ENCODE measurements at places on chromosomes 1 and 21.

DNA sequence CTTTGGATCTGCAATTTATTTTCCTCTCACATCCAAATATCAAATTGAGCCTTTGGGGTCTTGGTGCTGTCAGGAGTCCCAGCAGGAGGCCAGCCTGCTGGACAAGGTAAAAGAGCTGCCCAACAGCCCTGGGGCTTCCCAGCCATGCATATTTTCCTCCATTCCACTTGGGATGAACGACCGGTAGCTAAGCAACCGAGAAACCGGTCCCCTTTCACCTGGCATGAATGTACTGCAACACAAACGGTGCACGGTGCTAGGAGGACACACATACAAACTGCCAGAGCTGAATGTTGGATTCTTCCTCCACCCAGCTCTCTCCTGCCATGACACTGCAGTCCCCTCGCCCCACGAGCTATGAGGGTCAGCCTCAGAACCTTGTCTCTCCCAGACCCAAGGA lies 42.7 kb downstream of the BCAR3 start:
- no peak for DNase-seq

DNA sequence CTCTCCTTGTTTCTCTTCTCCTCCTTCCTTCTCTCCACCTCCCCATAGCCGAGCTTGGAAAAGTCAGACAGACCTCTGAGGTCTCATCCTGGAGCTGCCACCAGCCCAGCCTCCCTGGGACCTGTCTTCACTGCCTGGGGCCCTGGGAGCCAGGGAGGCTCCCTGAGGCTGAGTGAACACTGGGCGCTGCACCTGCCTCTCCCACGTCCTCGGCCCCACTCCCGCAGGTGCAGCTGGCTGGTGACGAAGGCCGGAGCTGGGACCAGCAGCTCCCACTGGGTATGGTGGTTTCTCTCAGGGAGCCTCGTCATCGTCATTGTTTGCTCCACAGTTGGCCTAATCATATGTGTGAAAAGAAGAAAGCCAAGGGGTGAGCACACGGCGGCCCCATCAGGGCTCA lies 5.3 kb downstream of the TNFRSF14 start:
- DNase-seq = no peak

DNA sequence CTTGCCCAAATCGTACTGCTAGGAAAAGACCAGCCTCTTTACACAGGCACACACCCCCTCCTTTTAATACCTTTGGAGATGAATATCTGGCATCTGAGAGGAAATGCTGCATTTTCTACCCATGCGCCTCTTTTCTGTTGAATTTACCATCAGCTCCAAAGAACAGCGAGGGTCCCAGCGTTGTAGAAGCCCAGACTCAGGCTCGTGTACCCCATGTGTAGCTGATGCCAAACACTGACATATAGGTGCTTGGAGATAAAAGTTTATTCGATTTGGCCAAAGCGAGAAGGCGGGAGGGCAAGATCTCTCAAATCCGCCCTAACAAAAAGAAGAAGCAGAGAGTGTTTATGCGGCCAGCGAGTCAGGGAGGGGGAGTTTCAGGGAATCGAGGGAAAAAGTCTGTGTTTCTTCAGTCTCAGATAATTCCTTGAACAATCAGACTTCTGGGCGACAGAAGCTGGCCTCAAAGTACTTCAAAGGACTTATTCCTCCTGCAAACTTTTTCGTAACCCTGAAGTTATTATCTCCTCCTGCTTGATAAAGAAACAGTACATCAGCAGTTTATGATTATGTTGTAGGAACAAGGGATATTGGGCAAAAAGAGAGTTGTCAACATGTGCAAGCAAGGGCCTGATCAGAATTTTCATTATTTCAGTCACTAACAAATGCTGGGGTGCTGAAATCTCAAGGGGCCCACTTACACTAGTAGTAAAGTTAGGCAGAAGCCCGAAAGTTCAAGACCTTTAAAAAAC lies 642 bp upstream of the CREG1 start:
- no peak for DNase-seq

GRCh38 chr1:22821027-22821426 lies 110.4 kb downstream of the EPHB2 start:
- DNase-seq = no peak

DNA sequence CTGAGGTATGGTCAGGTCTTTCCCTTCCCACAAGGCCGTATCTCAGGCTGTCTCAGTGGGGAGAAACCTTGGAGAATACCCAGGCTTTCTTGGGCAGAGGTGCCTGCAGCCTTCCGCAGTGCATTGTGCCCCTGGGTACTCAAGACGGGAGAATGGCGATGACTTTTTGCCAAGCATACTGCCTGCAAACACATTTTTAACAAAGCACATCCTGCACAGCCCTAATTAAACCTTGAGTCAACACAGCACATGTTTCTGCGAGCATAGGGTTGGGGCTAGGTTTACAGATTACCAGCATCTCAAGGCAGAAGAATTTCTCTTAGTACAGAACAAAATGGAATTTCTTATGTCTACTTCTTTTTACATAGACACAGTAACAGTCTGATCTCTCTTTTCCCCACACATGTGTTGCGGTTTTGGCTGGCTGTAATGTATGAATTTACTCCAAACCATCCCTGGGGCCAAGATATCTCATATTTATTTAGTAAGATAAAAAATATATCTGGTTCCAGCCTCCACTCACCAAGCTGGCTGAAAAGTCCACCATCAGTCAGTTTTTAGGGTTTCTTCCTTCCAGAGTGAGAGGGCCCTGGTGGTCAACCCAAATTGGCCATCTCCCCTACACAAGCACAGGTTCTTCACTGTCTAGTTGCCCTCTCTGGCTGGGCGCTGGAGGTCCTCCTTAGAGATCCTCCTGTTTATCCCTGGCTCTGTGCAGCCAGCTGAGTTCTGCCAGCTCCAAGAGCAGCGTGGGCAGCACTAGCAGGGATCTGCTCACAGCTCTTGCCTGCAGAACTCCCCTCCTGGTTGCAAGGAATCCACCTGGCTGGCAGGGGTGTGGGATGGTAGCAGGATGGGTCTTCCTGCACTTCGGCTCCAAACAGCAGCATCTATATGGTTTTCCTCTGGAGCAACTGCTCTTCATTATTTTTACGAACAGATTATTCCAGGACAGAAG lies 2.6 kb downstream of the FAAH start:
- DNase-seq = no peak

DNA sequence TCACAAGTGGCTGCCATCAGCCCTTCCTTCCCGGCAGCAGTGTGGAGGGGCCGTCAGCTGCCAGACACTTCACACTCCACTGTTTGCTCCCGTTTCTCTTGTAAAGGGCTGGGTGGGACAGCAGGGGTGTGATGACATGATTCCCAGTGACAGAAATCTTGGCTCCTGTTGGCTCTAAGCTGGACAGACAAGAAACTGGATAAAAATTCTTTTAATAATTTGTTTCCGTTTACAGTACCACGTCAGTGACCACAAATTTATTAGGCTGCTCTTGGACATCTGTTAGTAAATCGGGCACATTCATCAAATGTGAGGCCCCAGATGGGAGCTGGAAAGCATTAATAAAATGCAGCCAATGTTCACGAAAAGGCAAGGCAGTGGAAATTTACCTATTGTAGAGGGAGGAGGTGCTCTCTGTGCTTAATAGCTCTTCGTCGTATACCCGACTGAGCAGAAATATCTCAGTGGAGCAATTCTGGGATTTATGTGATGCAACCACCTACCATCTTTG lies 353.7 kb upstream of the GREM2 start:
- no peak for DNase-seq

DNA sequence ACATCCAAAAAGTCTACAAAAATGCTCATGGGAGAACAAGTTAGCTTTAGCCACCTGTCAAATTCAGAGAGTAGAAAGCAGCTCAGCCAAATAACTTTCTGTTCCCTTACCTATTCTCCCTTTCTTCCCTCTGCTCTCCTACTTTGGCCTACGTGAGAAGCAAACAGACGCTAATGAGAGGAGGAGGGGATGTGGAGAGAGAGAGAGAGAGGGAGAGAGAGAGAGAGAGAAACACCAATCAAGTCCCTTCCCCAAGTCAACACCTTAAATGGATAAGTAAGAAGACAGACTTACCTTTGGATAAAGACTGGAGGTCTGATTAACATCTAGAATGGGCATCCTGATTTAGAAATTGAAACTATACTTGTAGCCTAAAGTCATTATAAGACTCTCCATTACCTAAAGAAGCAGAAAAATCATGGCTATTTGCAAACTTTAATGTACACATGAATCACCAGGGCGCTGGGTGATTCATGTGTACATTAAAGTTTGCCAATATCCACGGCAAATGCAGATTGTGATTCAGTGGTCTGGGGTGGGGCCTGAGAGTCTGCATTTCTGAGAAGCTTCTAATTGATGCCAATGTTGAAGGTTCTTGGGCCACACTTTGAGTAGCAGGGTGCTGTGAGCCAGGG lies 13.1 kb upstream of the DUSP12 start:
- no peak for DNase-seq

- DNase-seq = no peak
These were observed 59.7 kb upstream of the CLDN14 start for GRCh38 chr21:36539434-36540150.

- DNase-seq = no peak
These were observed 17.8 kb downstream of the TTC34 start for GRCh38 chr1:2783435-2784397.

- DNase-seq = no peak
These were observed 39.7 kb downstream of the ADARB1 start for GRCh38 chr21:45114072-45114471.

DNA sequence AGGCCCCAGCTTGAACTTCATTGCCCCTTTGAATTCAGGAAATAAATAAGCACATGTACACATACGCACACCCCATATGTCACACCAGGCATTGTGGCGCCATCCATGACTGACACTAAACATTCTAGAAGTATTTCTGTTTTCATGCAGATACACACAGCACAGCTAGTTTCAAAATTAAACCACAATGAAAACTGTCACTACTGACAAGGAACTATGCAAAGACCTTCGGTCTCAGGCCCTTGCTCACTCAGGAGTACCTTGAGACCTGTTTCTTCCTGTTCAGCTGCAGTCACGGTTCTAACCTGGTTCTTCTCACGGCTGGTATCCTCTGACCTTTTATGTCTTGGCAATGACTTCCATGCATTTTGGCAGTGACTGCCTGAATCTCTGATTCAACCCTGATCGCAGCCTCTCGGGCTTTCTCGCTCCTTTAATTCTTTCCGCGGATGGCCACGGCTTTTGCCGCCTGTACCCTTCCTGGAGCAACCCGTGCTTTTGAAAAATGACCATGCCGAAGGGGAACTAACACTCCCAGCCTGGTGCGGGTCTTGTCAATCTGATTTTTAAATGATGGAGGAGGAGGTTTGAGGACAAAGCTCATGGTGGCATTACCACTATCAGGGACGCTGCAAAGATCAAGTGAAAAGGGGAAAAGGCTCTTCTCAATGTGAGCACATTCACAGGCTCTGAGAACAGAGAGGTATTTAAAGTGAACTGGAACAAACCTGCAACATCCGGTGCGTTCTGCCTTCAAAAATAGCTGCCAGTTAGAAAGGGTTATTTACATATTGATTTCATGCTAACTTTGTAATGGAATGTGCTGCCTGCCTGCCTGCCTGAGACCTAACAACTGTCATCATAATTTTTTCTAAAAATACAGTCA lies 384.6 kb downstream of the RRAGC start:
- no peak for DNase-seq

DNA sequence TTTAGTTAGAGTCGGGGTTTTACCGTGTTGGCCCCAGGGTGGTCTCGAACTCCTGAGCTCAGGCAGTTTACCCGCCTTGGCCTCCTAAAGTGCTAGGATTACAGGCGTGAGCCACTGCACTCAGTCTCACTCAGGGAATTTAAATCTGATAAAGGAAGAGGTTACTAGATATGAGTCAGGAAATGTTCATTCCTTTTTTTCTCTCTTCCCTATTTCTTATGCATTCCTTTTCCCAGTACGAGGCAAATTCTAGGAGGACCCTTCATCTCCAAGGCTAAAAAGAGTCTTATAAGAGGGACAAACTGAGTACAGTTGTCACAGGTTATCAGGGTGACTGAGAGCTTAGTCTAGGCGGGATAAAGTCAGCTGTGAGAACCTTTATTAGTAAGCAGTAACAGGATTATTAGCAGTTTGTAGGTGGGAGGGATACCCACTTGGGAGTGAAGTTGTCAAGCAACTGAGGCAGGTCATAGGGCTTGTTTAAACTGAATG lies 9.1 kb downstream of the MACF1 start:
- DNase-seq = no peak

- peak; percentile 4 for DNase-seq
These were observed 361.5 kb upstream of the ZP4 start for GRCh38 chr1:238252033-238252802.

DNA sequence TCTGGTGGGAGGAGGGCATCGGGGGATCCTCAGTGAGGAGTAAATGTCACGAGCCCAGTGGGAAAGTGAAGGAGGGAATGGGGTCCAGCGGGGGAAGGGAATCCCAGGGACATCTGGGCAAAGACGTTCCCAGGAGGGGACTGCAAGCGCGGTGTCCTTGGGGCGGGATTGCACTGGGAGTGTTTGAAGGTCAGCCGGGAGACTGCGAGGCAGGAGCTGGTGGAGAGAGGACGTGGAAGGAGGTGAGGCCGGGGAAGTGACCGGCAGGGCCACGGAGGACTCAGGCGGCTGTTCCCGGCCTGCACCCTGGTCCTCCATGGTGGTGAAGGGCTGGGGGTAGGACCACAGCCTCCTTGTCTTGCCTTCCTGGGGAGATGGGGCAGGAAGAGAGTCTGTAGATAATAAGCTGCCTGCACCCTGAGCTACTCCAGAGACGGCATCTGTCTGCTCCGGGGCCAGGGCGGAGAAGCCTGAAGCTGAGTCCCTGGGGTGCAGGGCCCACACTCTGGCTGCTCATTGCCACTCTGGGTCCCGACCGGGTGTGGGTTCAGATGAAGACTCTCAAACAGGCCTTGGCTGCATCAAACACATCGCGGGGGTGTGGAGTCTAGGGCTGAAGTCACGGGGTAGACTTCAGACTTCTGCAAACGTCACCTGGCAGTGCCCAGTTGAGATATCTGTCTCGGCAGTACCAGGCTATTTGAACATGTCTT lies 264.8 kb downstream of the CAMTA1 start:
- no peak for DNase-seq

DNA sequence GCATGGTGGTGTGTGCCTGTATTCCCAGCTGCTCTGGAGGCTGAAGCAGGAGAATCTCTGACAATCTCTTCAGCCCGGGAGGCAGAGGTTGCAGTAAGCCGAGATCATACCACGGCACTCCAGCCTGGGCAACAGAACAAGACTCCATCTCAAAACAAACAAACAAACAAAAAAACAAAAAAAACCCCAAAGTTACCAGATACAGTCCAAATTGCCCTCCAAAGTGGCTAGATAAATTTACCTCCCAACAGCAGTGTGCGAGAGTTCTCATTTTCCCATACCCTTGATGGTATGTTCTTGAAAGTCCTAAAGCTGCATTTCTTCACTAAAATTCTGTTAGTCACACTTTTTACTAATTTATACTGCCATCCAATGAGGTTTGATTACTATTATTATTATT lies 3.0 kb upstream of the OTUD3 start:
- no peak for DNase-seq
